HCEC 1CT (cell line): ENCODE measurements at places on chromosomes 4 and X.

GRCh38 chr4:47598320-47598719 is 113.2 kb downstream of the ATP10D start:
- no peak for DNase-seq

DNA sequence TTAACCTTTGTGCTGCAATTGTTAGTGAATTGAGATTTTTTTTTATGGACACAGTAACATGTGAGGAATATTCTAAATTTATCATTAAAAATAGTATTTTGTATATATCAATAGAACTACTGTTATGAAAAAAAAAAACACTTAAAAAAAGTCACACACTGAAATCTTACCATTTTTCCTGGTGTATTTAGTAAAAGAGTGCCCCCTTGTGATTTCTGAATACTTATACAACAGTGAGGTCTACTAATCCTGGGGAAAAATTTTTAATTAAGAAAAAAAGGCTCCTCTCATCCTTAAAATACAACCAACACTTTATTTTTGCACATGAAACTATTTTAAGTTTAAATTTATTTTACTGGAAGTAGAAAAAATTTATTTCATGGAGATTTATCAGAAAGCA is 56.4 kb upstream of the SPOCK3 start:
- DNase-seq = peak; percentile 42

DNA sequence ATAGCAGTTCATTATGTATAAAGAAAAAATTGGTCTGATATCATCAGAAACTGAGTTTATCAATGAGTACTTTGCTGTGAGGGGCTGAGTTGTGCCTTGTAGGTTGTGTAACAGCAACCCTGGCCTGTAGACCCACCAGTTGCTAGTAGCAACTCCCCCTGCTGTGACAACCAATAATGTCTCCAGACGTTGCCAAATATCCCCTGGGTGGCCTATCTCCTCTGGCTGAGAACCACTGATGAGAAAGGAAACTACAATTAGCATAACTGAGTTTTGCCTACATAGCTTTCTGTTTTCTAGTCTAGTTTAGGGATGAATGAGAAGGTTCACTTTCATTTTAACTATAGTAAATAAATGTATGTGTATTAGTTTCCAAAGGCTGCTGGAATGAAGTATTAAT is 234.1 kb downstream of the CPE start:
- DNase-seq = no peak

DNA sequence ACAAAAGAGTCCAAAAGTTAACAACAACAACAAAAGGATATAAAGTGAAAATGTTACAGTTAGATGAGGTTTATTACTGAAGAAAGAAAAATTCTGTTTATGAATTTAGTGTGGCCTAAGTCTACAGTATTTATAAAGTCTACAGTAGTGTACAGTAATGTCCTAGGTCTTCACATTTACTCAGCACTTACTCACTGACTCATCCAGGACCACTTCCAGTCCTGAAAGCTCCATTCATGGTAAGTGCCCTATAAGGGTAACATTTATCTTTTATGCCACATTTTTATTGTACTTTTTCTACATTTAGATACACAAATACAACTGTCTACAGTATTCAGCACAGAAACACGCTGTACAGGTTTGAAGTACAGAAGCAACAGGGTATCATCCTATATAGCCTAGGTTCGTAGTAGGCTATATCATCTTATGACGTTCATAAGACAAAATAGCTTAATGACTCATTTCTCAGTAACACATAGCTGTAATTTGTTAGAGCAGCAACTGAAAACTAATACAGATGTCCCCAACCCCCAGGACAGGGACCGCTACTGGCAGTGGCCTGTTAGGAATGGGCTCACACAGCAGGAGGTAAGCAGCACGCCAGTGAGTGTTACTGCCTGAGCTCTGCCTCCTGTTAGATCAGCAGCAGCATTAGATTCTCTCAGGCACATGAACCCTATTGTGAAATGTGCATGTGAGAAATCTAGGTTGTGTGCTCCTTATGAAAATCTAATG is 61.3 kb downstream of the CENPC start:
- peak; percentile 22 for DNase-seq

- DNase-seq = peak; percentile 71
These were observed 112.0 kb downstream of the SHROOM3 start for GRCh38 chr4:76546759-76547742.

- DNase-seq = no peak
These were observed 240.5 kb upstream of the CXXC4 start for GRCh38 chr4:104735174-104735573.

- peak; percentile 22 for DNase-seq
These were observed 22.8 kb downstream of the CFAP99 start for GRCh38 chr4:2441393-2442174.

DNA sequence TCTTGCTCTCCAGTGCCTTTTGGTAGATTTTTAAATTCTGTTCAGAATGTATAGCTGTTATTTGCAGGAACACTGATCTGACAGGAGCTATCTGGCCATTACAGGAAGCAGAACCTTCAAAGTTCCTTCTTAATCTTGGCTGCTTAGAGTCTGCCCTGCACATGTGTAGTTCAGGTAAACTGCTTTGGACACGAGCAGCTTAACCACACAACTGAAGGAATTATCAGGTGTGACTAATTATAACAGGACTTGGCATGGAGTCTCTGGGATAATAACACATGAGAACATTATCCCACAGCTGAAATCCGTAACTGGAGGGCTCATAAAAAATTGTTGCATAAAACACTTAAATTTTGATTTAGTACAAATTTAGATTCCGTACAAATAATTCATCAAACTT is 11.6 kb upstream of the ING2 start:
- no peak for DNase-seq

- no peak for DNase-seq
These were observed 26.4 kb downstream of the NOP14 start for GRCh38 chr4:2936773-2937145.

GRCh38 chrX:262381-262909 is 18.7 kb upstream of the PLCXD1 start:
- no peak for DNase-seq

DNA sequence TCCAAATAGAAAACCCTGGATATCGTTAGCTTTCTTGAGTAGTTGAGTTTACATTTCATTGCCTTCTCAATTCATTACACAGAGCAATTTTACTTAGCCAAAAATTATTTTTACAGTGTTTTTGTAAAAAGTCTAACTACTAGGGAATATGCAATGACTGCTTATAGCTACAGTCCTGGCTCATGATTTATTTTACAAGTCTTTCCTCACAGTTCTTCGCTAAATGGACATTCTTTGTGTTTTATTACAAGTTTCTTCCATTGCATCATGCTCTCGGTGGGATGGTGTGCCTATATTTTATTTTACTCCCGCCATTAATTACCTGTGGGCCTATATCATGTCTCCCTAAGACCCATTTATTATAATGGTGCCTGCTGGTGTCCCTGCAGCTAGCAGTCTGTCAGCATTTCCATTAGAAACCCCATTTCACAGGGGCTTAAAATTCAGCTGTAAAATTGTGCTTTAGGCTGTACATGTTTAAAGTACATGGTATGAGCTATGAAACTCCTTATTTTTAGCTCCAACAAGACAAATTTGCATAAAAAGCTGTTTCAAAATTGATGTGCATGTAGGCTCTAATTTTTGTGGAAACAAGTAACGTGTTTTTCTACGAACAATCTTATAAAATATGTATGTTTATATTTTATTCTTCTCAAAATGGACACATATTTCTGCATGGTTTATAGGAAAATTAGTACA is 227.4 kb downstream of the SLC7A11 start:
- DNase-seq = no peak

DNA sequence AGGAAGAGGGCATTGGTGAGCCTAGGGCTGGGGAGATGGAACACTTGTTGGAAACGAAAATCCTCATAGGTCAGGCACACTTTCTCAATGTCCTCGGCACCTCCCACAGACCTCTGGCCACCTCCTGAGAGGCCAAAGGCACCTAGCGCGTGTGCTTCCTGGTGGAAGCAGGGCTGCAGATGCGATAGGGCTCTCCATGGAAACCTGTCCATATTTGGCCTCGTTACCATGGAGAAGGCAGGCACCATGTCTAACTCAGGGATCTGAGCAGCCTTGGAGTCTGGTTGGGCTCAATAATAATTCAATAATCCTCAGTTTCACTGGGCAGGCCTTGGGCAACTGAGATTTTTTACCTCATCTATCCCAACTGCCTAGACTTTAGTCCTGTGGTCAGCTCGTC is 58.3 kb downstream of the RAI2 start:
- DNase-seq = no peak

GRCh38 chr4:172842779-172843178 is 325.8 kb upstream of the GALNT7 start:
- no peak for DNase-seq

GRCh38 chr4:40438384-40439026 is 103.4 kb downstream of the CHRNA9 start:
- no peak for DNase-seq

DNA sequence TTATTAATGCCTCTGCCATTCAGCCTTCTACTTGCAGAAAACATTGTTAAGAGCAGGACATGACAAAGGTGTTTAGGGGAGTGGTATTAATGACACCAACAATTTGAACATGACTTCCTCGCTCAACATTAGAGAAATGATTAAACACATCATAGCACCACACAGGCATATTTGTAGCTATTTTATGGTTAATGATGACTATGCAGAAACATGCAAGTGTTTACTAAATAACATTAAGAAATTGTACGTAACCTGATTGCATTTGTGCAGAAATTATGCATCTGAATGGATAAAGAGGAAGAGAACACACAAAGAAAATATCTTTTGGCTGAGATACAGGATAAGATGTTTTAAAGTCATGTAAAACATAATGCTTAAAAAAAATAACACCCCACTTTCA is 323.5 kb downstream of the LDB2 start:
- no peak for DNase-seq

DNA sequence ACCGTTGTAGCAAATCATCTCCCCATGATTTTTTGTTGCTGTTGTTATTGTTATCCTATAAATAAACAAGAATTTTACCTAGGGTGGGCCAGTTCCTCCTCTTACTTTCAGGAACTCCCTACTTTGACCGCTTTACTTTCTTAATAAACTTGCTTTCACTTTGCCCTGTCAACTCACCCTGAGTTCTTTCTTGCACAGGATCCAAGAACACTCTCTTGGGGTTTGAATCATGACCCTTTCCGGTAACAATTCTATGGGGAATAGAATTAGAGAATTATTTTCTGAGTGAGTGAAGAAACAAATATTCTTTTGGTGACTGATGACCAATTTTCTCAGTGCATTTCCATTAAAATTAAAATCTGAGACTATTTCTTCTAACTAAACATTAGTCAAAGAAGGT is 584.0 kb upstream of the TENM3 start:
- peak; percentile 4 for DNase-seq

DNA sequence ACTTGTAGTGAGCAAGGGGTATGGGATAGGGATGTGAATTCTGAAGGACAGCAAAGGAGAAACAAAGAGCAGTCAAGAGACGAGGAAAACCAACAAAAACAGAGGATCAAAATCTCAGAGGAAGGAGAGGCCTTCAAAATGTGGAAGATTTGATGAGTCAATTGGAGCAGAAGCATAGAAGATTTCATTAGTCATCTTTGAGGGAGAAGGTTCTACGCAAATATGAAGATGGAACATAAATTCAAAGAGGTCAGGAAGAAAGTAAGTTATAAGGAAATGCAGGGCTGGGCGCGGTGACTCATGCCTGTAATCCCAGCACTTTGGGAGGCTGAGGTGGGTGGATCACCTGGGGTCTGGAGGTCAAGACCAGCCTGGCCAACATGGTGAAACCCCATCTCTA is 35.4 kb downstream of the MID2 start:
- peak; percentile 8 for DNase-seq

- no peak for DNase-seq
These were observed 280.1 kb downstream of the RAPGEF2 start for GRCh38 chr4:159382856-159383561.

- no peak for DNase-seq
These were observed 17.9 kb downstream of the SMARCA5 start for GRCh38 chr4:143531380-143531779.

GRCh38 chr4:187128976-187129375 is 405.3 kb upstream of the FAT1 start:
- no peak for DNase-seq

- DNase-seq = no peak
These were observed 33.6 kb downstream of the SETD7 start for GRCh38 chr4:139522457-139522856.

- peak; percentile 45 for DNase-seq
These were observed 121.6 kb downstream of the RASL11B start for GRCh38 chr4:52983563-52984303.

GRCh38 chr4:120111745-120112144 is 45.1 kb upstream of the MAD2L1 start:
- DNase-seq = no peak

DNA sequence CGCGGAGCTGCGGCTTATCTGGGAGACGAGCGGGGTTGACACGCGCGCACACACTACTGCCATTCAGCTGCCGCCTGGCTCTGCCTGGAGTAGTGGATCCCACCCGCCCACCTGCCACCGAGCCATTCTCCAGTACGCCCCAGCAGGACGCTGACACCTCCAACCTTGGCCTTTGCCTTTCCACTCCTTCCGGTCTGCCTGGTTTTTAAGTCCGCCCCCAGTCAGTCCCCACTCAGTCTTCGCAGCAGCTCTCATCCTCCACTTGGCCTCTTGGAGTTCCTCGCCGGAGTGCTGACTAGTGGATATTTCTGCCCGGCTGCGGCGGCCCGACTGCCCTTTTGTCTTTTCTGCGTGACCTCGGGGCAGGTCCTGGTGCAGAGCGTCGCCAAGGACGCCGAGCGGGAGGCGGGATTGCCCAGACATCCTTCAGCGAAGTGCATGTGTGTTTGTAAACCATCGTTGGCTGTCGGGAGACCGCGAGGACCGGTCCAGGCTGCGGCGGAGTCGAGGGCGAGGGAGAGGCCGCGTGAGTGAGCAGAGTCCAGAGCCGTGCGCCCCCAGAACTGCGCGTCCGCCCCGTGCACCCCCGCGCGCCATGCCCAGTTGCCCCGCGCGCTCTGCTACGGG is 1.1 kb downstream of the SLIT2 start:
- DNase-seq = peak; percentile 23

DNA sequence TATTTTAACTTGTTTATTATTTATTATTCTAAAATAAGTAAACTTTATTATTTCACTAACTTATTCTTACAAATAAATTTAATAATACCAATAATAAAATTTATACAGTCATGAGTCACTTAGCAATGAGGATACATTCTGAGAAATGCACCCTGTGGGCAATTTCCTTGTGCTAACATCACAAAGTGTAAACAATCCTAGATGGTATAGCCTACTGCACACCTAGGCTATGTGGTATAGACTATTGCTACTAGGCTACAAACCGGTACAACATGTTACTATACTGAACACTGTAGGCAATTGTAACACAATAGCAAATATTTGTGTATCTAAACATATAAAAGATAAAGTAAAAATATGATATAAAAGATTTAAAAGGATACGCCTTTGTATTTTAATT is 479.5 kb downstream of the EPHA5 start:
- DNase-seq = no peak
